ENCODE measurements at places on chromosomes 13 and 19.

- no peak for DNase-seq
Measured at GRCh38 chr13:79647533-79647932, 166.6 kb downstream of the NDFIP2 start.

DNA sequence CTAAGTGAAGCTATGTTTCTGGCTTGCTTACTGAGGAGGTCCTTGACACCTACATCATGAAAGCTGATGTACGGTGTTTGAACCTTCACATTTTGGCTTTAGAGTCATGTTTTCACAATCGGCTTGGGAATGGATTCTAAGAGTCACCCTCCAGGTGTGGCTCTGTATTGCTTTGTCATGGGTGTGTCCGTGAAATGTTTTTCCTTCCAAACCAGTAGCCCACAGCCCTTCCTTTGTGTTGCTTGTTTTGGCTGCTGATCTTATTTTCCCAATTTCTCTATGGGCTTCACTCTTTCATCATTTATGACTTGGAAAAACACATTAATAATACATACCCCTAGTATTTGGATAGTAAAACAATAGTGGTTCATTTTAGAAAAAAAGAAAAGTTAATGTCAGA lies 240.6 kb downstream of the GGACT start:
- DNase-seq: no peak

GRCh38 chr19:44847144-44848035 lies 1.3 kb downstream of the NECTIN2 start:
- peak; percentile 20 for DNase-seq

GRCh38 chr13:71879129-71879535 lies 12.1 kb upstream of the DACH1 start:
- DNase-seq: no peak

DNA sequence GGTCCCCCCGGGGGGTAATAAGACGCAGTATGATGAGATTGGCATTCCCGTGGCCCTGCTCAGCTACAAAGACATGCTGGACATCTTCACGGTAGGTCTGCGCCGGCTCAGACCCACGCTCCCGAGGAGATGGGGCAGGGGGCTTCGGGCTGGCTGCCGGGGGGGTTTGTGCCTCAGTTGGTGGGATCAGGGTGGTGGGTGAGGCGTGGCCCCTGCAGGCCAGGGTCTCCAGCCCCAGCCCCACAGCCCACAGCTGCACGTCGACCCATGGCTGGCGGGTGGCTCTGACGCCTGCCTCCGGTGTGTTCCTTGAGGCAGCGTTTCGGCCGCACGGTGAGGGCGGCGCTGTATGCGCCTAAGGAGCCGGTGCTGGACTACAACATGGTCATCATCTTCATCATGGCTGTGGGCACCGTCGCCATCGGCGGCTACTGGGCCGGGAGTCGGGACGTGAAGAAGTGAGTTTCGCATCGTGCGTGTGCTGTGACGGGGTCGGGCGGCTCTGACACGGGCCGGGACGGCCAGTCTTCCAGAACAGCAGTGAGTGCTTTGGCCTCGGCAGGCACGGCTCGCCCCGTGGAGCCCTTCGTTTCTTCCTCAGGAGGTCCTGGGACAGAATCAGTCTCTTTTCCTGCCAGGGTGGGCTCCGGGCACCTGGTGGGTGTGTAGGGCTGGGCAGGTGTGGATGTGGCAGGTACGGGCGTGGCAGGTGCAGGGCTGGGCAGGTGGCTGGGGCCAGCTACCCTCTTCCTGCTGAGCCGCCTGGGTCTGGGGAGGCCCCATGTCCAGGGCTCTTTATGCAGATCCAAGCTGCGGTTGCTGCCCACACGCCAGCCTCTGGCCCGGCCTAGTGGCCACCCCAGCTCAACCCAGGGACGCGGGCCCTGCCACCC lies 10.5 kb downstream of the SPPL2B start:
- no peak for DNase-seq

GRCh38 chr13:90709319-90709718 lies 638.2 kb upstream of the MIR17HG start:
- DNase-seq: no peak

- DNase-seq: no peak
Measured at GRCh38 chr19:49840736-49841249, 10.2 kb upstream of the PTOV1 start.

- no peak for DNase-seq
Measured at GRCh38 chr13:109100705-109101304, 471.4 kb downstream of the MYO16 start.

DNA sequence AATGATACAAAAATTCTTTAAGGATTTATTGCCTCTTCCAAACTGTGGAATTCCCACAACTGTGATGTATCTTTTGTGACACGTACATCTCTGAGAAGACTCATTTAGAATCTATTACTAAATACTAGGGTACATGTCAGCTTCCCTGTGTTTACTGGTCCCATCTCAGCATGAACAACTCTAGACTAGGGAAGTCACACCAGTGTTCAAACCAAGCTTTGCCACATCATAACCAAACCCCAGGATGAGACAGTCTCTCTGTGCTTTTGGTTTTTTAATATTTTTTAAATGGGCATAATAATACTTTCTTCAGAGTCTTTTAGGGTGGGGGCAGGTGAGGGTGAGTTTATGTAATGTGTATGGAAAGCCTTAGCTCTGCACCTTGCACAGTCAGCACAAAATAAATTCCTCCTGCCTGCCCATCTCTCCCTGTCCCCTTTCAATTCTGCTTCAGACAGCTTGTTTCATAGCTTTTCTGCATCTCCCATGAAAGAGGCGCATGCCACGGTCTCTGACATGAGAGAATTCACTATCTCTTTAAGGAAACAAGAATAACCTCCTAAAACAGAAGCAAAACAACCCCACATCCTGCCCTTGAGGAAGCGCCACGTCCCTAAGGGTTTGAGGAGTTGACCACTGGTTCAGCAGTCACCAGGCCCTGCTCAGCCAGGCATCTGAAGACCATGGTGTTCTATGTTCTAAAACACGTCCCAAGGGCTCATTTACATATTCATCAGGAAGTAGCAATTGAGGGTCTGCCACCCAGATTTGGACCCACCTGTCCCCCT lies 174.5 kb downstream of the USP12 start:
- no peak for DNase-seq

DNA sequence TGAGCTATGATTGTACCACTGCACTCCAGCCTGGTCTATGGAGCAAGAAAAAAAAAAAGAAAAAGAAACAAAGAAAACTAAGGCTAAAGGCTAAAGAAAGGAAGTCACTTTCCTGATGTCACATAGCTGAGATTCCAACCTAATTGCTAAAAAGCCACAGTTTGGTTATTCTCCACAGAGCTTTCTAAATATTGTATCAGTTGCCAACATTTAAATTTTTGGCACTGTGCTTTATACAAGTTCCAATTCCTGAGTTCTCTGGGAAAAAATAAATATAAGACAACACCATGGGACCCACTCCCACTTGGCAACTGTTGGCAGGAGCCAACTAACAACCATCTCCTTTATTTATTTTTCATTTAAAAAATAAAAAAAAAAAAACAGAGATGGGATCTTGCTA lies 11.2 kb upstream of the LYPD3 start:
- DNase-seq: no peak

All from CD4-positive, alpha-beta T cell treated with Interleukin-17A for 4 hours (primary cell).